ENCODE measurements at places on chromosomes 13 and 19.

- no peak for DNase-seq
Measured at GRCh38 chr13:63421123-63421522, 2005.5 kb upstream of the PCDH20 start.

DNA sequence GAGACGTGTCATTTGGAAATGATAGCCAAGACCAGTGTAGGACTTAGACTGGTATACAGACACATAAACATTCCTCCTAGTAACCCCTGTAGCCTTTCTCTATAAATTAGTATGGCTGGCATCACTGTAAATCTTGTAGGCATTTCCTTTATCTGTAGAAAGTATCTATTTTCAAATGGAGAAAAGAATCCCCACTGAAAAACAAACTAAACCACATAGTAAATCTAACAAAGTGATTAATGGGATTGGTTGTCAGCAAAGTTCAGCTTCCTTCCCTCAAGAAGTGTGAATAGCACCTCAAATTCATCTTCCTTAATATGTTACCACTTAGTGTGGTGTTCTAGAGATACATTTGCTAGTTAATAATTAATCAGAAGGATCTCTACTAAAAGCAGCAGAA, 119.4 kb upstream of the NBEA start:
- no peak for DNase-seq

DNA sequence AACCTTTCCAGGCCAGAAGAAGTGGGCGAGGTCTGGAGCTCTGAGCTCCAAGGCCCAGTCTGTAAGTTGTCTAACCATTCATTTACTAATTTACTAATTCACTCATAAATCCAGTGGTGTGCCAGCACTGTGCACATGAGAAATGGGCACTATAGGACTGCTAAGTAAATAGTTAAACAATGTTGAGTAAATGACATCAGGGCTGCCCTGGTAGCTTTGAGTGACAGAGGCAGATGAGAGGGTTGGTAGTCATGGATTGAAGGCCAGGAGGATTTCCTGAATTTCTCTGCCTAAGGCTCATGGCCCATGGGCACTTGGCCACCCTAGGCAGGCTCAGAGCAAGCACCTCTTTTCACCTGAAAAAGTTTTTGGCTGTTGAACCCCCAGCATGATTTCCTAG, 216.9 kb upstream of the RXFP2 start:
- no peak for DNase-seq

- no peak for DNase-seq
Measured at GRCh38 chr19:55227241-55228014, 1.1 kb downstream of the TMEM86B start.

DNA sequence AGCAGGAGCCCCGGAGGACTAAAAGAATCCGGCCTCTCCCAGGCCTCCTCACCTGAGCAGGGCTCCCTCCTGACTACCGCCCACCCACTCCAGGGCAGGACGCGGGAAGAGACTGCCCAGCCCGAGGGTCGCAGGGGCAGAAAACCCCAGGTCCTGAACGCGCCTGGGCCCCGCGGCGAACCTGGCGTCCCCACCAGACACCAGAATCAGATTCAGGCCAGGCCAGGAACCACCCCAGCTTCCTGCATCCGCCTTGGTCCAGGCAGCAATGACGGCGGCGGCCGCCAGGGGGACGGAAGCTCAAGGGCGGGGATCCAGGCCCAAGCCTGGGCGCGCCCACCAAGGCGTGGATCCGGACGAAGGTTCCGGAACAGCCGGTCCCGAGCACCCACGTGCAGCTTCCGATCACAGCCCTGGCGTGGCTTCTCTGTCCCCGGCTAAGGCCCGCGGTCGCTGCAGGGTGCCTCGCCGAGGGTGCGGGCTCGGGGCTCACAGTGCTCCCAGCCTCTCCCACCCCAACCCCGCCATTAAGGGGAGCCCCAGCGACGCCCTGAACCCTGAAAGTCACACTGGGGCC, 3.6 kb downstream of the LGALS7 start:
- DNase-seq, result peak; percentile 29

- DNase-seq, result no peak
Measured at GRCh38 chr19:3073931-3074595, 11.8 kb upstream of the TLE5 start.

DNA sequence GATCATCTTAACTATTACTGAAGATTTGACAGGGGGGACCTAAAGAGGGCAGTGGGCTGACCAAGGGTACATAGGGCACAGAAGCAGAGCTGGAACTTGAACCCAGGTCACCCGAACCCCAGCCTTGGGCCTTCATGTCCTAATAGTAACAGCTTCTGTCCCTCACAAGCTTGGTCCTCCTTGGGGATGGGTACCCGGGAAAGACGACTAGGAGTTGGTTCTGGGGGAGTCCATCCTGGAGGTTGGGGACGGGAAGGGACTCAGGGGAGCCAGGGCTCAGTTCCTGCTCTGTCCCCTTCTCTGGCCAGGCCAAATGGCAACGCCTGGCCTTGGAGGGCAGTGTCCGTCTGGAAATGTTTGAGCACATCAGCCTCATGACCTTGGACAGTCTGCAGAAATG, 39.6 kb upstream of the CYP4F8 start:
- no peak for DNase-seq

DNA sequence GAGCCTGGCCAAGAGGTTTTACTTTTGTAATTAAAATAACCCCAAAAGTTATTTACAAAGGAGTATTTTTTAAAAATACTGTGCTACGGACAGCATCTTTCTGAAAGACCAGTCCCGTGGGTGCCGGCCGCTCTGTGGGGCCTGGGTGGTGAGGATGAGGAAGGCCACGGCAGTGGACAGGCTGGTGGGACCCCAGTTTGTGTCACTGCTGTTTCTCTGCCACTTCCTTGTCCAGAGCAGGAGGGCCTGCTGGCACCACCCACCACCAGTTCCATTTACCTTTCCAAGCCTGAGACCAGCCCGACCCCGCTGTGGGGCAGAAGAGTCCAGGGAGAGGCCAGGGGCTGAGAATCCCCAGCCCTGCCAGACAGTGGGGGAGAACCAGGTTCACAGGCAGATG, 23.8 kb downstream of the ELAVL1 start:
- no peak for DNase-seq

GRCh38 chr13:38657191-38657590, 29.7 kb upstream of the FREM2 start:
- DNase-seq, result no peak

- peak; percentile 57 for DNase-seq
Measured at GRCh38 chr13:89695343-89696257, 1651.9 kb upstream of the MIR17HG start.

GRCh38 chr19:12884926-12885748, 1.9 kb downstream of the KLF1 start:
- peak; percentile 64 for DNase-seq

DNA sequence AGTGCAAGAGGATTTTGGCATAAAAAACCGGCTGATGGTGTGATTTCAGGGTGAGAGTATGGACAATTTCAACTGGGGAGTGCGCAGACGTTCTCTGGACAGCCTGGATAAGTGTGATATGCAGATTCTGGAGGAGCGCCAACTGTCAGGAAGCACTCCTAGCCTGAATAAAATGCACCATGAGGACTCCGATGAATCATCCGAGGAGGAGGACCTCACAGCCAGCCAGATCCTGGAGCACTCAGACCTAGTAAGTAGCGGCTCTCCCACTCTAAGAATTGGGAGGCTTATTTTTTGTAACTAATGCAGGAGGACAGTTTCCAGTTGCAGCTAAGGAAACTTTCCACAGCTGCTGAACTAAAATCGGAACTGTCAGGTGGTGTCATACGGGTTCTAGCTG, 53.6 kb downstream of the ZAR1L start:
- DNase-seq, result no peak

GRCh38 chr13:73275163-73275562, 216.4 kb downstream of the KLF5 start:
- DNase-seq, result no peak

DNA sequence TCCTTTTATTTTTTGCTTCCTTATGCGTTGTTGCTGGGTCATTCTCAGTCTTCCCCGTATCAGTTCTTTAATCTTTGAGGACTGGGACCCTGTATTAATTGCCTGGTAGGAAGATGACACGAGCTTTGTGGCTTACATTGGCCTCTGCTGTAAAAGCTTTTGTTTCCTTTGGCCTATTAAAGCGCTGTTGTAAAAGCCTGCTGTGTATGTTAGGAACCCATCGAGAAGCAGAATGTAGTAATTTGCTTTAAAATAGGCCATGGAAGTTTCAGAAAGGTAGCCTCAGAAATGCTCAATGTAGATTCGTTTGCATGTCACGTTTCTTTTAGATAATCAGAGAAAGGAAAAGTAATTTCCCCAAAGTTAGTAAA, 257.5 kb upstream of the STARD13 start:
- DNase-seq, result no peak

DNA sequence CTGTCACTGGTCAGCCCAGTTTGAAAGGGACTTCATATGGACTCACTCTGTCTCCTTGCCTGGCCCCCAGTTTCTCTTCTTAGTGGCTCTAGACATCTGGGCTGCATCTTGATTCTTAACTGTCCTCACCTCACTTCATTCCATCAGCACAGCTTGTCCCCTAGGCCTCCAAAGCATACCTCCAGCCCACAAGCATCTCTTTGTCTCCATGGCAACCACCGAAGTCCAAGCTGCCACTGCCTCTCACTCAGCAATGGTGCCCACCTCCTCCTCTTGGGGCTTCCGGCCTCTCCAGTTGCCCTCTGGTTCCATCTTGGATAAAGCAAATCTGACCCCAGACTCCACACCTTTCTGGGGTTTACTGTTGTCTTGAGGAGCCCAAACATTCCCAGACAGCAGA, 9.9 kb upstream of the KLHL26 start:
- DNase-seq, result no peak

DNA sequence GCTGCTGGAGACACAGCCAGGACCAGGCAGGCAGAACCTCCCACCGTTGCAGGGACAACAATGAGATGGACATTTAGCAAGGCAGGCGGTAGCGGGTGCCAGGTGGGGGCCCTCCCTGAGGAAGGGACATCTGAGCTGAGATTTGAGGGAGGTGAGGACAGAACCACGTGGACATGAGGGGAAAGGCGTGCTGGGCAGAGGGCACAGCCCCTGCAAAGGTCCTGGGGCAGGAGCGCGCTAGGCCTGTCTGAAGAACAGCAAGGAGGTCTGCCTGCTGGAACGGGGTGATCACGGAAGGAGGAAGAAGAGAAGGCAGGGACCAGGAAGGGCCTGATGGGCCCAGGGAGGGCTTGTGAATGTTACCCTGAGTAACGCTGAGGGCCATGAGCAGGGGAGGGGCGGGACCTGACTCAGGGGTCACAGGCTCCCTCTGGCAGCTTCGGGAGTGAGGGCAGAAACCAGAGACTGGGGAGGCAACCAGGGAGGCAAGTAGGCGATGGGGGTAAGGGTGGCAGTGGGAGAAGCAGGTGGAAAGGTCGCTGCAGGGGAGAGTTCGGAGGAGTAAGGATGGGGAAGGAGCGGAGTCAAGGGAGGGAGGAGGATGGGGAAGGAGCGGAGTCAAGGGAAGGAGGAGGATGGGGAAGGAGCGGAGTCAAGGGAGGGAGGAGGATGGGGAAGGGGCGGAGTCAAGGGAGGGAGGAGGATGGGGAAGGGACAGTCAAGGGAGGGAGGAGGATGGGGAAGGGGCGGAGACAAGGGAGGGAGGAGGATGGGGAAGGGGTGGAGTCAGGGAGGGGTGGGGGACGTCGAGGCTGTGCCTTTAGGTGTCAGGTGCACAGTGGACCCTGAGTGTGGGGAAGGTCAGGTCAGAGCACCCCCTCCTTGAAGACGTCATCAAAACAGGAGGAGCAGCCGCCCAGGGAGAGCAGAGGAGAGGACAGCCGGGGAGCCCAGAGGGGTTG, 15.7 kb upstream of the B3GNT3 start:
- DNase-seq, result peak; percentile 85

DNA sequence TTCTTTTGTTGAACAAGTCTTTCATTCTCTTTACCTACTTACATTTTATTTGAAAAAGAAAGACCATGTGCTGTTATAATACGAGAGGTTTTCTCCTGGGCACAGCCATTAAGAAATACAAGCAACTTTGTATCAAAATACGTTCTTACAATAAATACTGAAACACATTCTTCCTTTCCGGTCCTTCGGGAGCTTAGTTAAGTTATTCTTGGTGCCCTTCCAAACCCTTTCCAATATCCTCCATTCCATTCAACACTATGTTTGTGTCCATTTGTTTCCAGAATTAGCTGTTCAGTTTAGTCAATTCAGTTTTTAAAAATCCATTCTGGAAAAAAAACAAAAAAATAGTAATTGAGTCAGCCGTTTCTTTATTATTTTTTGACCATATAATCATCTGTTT, 746.8 kb upstream of the SLC10A2 start:
- no peak for DNase-seq

- no peak for DNase-seq
Measured at GRCh38 chr13:50720861-50721671, 122.4 kb downstream of the DLEU7 start.

GRCh38 chr19:18742838-18743783, 48.0 kb downstream of the COMP start:
- peak; percentile 50 for DNase-seq

DNA sequence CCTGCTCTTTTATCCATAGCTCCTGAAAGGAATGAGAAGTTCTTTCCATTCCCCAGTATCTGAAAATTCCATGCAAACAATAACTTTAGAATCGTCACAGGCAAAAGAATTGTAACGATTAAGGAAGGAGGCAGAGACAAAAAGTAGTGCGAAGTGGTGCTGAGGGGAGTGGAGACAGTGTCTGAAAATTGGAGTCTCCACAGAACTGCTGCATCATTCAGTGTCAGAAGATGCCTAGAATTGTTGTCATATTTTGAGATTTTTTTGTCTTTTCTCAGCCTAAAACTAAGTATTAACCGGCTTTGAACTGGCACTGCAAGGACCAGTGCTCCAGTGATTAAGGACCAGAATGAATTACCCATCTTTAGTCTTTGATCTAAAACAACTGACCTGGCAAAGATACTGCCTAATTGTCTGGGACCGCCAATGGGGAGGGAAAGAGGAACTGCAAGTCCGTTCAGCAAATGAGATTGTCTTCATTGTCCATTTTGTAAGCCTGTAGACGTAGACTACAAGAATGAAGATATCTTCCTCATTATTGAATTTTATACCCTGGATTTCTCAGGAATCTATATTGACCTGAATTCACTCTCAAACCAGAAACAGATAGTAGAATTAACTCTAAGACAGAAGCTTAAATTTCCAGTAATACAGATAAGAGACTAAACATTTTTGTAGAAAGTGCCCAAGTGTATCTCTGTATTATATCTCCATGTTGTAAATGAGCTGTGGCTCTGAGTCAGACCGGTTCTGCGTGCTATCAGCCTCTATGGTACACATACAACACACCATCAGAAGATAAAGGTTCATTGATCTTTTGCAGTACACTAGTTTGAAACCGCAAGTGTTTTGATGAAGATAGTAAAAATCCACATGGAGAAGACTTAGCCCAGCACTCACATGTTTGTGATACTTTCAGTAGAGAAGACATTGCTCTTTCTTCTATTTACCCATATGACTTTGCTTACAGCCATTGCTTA, 293.2 kb downstream of the EFNB2 start:
- DNase-seq, result no peak

GRCh38 chr19:50797781-50798658, 7.8 kb downstream of the ACP4 start:
- no peak for DNase-seq

DNA sequence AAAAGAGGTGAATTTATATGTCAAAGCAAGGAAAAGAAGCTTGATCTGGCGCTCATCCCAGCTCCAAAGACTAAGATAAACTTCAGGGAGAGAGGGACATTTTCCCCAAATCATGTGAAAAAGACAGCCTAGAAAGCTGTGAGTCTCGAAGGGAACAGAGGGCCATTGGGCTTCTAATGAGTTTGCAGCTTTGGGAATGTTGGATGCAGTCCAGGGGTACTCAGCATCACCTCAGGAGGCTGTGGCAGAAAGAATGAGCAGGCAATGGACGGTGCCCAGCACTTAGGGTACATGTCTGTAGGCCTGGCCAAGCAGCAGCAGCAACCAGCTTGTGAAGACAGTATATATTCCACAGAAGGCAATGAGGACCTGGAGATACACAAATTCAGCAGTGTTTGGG, 25.7 kb upstream of the WASF3 start:
- no peak for DNase-seq

GRCh38 chr19:57441979-57442752, 7.0 kb downstream of the ZNF749 start:
- DNase-seq, result no peak
